A549 (cell line): ENCODE measurements at places on chromosomes 5 and 9.
A peak's percentile ranks its signal among the peaks of the same experiment; 100 is the strongest.

GRCh38 chr5:145801195-145801594 is 33.9 kb downstream of the PRELID2 start:
- DNase-seq = no peak

DNA sequence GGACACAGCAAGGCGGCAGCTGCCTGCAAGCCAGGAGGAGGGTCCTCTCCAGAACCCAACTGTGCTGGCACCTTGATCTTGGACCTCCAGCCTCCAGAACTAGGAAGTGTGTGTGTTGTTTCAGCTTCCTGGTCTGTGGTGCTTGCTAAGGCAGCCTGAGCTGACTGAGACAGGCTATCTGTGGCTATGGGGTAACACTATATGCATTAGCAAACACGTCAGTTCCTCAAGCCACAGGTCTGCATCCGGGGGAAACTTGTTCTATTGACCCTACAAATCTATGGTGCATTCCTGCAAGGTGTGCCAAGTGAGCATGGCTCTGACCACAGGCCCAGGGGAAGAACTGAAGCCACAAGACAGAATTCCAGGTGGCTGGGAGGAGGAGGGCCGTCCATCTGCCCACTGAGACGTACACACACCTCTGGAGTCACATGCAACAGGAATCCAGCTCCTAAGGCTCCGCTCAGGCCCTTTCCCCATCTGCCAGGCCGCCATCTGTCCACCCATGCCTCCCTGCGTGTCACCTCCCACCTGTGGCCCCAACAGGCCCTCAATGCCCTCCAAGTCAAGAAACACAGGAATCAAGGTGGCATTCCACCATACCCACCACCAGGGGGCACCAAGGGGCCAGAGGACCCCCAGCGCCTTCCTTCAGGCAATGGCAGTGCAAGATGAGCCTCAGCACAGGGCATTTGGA is 174.9 kb downstream of the ROR2 start:
- peak; percentile 66 for DNase-seq

- DNase-seq = peak; percentile 50
Observed at GRCh38 chr9:92138157-92138959, 23.1 kb upstream of the SPTLC1 start.

GRCh38 chr9:130609163-130609562 is 29.8 kb downstream of the FUBP3 start:
- no peak for DNase-seq

DNA sequence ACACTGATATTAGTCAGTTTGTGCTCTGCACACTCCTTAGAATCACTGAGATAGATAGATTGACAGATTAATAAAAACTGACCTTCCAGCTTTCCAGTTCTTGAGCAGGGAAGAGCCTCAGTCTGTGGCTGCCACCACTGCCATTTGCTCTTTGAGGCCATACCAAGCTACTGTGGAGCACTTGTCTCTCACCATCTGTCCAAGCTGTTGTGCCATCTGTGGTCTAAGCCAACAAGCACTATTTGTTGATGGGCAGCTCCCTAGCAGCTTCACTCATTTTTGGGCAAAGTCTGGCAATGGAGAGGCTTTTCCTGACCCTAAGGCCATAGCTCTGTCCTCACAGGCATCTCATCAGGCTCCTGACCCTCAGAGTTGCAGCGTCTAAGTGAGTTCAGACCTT is 30.4 kb downstream of the HTR1A start:
- no peak for DNase-seq

- no peak for DNase-seq
Observed at GRCh38 chr5:111142932-111143331, 50.8 kb downstream of the WDR36 start.

DNA sequence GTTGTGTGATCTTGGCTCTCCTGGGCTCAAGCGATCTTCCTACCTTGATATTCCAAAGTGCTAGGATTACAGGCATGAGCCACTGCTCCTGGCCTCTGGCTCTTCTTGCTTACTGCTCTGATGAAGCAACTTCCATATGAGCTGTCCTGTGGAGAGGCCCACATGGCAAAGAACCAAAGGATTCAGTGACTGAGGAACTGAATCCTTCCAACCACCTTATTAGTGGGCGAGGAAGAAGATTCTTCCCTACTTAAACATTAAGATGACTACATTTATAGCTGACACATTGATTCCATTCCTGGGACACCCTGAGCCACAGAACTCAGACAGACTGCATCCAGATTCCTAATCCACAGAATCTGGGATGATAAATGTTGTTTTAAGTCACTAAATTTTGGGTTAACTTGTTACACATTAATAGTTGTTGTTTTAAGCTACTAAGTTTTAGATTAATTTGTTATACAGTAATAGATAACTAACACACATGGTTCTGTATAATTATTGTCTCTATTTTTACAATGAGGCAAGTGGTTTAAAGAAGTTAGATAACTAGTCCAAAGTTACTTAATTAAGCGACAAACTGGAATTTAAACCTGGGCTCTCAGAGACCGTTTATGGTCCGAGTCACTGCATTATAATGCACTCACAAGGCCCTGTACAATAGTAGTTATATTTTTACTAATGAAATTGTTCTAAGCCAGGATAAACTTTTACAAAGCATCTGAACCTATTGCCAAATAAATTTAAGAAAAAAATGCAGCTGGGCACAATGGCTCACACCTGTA is 16.7 kb upstream of the SLCO4C1 start:
- DNase-seq = no peak

DNA sequence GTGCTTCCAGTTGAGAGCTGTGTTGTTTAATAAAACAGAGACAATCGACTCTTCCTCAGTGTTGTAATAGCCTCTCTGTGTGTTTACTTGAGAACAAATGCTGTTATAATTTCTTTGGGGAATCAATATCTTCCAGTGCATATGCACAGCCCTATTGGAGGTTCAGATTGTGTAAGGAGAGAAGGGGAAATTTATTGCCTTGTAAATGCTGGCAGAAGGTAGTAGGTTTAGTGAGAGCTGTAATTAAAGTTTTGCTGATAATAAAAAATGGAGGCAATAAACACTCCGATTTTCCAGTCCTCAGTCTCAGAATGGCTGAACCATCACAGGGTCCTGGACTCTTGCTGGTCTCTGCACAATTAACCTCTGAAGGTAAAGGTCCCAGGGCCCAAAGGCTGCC is 128.3 kb downstream of the C5orf15 start:
- no peak for DNase-seq

- DNase-seq = peak; percentile 90
Observed at GRCh38 chr9:33623658-33624586, 99.9 kb downstream of the ANKRD18B start.

DNA sequence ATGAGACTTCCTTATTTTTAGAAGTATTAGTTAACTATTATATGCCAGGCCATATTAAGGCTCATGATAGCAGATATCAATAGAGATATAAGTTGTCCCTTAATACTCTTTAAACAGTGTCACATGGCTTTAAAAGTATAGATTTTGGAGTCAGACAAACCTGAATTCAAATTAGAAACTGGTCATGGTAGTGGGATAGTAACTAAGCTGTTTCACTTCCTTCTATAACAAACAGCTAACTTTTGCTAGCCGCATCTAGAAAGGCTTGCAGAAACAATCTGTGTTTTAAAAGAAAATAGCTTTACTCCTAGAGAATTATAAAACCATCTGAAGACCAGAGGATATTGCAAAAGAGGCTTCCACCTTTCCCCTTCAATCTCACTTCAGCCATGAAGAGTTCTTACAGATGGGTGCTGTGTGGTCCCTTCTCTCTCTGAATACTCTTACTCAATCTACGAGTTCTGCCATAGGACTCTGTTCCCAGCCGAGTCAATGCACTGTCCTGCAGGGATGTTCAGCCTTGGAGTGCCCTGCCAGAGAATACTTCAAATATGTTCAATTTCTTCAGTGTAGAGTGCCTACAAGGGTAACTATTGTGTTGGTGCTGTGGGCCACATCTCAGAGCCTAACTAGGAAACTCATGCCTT is 810.2 kb downstream of the EFNA5 start:
- no peak for DNase-seq

GRCh38 chr9:4689687-4690104 is 10.3 kb downstream of the CDC37L1 start:
- no peak for DNase-seq

GRCh38 chr9:109969011-109969410 is 189.0 kb downstream of the PALM2AKAP2 start:
- no peak for DNase-seq

GRCh38 chr9:131999692-132000551 is 79.7 kb downstream of the MED27 start:
- DNase-seq = no peak

DNA sequence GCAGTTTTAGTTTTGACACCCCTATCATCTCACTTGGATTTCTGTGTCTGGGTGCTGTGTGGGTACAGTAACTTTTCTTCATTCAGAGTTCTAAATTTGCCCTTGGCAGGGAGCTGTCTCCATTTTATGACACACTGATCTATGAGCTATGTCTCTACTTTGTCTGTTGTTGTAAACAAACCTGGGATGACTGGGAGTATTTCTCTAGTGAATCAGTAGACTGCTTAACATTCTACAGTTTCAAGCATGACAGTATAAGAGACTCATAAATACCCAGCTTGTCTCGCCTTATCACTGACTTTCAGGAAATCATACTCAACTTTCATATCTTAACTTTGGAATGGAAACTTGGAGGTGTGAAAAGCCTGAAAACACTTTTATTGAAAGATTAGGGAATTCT is 212.1 kb upstream of the NUDT12 start:
- peak; percentile 9 for DNase-seq

- no peak for DNase-seq
Observed at GRCh38 chr5:92144824-92145223, 761.7 kb upstream of the ARRDC3 start.

GRCh38 chr9:111700776-111701175 is 39.4 kb downstream of the GNG10 start:
- DNase-seq = no peak

DNA sequence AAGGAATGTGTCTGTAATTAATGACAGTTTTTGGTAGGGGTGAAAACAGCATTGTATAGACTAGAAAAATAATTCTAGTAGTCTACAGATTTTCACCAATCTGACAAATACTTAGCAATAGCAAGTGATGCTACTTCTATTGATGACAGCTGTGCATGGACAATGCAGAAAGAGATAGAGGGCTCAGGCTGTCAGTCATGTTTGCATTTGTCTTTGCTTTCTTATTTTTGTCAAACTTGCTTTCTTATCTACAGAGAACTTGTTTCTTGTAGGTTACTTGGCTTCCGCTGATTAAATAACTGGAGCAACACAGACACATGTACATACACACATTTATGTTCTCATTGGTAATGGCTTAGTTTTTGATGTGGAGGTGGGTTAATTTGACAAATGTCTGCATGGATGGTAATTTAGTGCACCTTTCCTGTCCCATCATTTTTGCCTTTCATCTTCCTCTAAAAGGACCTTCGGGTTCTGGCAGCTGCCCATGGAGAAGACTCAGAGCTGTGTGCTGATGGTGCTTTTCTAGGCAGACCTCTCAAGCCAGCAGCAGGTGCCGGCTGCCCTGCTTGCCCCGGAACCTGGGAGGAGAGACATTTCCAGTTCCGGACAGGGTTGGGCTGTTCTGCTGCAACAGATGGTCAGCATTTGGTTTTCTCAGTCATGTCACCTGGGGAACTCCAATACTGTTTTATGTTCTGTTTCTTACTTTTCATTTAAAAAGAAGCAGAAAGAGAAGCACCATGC is 28.8 kb downstream of the CAMK4 start:
- no peak for DNase-seq

GRCh38 chr9:133982971-133983720 is 9.0 kb downstream of the VAV2 start:
- no peak for DNase-seq

DNA sequence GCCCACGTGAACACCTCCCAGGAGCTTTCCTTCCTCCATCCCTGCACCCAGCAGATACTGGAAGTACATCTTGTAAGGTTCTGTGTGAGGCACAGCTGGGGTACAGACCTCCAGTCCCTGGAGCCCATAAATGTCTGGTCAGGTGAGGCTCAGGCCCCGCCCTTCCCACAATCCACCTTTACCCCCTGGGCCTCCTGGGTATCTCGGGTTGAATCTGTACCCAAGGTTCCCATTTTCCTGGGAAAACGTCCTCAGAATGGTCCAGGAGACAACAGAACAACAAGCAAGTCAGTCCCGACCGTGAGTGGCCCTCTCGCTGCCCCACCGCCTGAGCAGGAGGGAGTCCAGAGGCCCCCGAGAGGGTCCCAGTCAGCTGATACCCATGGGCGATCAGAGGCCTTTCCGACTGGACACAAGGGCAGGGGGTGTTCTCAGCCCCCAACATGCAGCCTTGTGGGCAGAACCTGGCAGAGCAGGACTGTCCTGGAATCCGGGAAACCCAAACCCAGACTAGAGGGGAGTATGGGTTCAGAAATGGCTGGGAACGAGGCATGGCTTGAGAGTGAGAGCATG is 4.3 kb downstream of the SPATA31E1 start:
- DNase-seq = no peak

GRCh38 chr9:98911042-98911441 is 32.7 kb upstream of the COL15A1 start:
- no peak for DNase-seq

GRCh38 chr5:145825751-145826180 is 9.4 kb downstream of the PRELID2 start:
- DNase-seq = peak; percentile 63

DNA sequence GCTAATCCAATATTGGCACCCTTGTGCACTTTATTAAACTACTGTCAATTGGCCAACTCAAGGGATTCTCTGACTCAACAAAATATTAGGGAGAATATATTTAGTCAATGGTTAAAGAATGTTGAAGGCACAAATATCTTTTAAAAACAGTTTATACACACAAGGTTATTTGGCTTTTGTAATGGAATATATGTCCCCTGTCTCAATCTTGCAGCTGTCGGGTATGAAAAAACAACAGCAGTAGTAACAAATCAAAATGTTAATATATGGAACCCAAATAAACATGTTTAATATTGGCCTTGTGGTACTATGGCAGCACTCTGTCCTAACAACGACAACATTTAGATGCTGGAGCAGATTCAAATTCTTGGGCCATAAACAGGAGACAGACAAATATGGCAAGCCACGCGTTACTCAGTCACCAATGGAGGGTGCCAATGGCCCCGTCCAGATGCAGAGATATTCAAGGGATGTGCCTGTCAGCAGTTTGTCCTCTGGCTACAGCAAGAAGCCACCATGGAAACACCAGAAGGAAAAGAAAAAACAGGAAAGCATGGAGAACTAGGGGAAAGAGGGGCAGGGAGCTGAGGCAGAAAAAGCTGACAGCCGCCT is 342.0 kb downstream of the NDUFS4 start:
- no peak for DNase-seq

- no peak for DNase-seq
Observed at GRCh38 chr5:136089791-136090190, 42.9 kb upstream of the SMAD5 start.

DNA sequence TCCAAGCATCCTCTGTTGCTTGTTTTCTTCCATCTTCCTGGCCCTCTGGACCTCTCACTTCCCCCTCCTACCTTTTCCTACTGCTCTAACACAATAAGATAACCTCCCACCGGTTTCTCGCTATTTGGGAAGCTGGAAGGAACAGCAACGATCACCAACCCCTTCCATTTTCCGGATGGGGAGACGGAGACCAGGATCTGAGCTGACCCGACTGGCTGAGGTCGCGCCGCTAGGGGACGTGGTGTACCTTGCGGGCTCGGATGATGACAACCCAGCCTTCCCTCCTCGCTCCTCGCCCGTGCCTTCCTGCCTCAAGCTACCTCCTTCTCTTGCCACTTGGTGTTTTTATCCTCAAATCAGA is 1.9 kb downstream of the LPAR1 start:
- DNase-seq = no peak

- no peak for DNase-seq
Observed at GRCh38 chr9:121708768-121709488, 57.5 kb downstream of the DAB2IP start.
